ENCODE measurements at places on chromosomes 1 and 21. TPM values are rescaled to one million over a fixed set of nuclear protein-coding genes. Genes with fewer than 3 reads are reported as not detected.

DNA sequence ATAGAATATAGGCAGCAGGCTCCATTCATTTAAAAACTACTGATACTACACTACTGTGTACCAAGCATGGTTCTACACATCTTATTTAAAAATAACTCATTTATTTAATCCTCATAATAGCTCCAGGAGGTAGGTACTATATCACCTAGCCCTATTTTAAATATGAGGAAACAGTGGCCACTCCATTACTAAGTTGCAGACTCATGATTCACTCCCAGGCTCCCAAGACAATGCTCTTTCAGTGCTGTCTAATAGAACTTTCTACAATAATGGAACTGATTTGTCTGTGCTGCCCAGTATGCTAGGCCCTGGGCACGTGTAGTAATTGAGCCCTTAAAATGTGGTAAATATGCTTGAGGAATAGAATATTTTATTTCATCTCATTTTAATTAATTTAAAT lies 357.1 kb downstream of the LTN1 start:
- DNase-seq = no peak

- DNase-seq = no peak
Observed at GRCh38 chr1:230011333-230012092, 55.5 kb upstream of the GALNT2 start.

- DNase-seq = no peak
Observed at GRCh38 chr1:107963008-107963407, 2.0 kb downstream of the VAV3 start.

GNAT2 gene
- not detected for polyA plus RNA-seq

GRCh38 chr1:47582891-47583608 lies 145.2 kb downstream of the FOXD2 start:
- DNase-seq = no peak

GAS5 gene
- 610 TPM for polyA plus RNA-seq

FCER1G gene
- 161 TPM for polyA plus RNA-seq

GRCh38 chr1:15260418-15261154 lies 13.6 kb downstream of the FHAD1 start:
- no peak for DNase-seq

DNA sequence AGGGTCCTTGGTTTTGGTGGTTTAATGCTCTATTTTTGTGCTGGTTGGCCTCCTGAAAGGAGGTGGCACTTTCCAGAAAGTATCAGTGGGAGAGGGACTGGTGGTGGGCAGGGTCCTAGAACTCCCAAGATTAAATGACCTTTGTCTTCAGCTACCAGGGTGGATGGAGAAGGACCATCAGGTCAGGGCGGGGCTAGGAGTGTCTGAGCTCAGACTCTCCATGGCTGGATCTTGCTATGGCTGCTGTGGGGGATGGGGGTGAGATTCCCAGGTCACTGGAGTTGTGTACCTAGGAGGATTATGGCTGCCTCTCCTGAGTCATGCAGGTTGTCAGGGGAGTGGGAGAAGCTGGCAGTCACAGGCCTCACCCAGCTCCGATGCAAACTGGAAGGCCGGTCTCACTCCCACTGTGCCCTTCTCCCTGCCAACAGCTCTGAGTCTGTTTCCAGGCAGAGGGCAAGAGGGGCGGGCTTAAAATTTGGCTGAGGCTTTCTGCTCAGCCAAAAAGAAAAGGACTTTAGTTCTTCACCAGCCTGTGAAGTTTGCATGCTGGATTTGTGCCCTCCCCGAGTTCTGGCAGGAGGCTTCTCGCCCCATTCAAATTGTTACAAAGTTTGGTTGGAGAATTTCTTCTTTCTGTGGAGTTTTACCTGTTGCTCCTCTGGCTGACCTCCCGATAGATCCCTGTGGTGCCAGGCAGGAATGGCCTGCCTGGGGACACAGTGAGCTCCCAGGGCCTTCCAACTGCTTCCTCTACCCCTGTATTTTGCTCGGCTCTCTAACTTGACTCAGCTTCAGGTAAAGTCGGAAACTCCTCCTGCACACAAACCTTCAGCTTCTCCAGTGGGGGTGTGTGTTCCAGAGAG lies 13.1 kb upstream of the KYAT3 start:
- DNase-seq = no peak

DNA sequence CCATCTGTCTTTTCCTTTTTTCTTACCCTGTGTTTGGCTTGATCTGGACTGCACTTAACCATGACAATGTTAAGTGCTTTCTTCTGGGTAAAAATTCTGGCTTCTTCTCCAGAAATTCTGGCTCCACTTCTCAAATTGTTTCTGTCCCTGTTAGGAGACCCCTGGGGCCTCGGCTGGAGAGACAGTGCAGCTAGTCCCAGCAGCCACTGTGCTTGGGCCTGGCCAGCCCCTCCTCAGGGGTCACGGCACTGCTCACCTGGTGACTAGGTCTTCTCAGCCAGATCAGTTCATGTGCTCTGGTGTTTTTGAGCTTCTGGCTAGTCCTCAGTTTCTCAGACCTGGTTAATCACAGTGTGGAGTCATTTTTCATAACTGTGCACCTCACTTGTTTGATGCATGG lies 72.4 kb downstream of the ADARB1 start:
- DNase-seq = no peak

CD1D gene
- polyA plus RNA-seq = 2.7 TPM

DNA sequence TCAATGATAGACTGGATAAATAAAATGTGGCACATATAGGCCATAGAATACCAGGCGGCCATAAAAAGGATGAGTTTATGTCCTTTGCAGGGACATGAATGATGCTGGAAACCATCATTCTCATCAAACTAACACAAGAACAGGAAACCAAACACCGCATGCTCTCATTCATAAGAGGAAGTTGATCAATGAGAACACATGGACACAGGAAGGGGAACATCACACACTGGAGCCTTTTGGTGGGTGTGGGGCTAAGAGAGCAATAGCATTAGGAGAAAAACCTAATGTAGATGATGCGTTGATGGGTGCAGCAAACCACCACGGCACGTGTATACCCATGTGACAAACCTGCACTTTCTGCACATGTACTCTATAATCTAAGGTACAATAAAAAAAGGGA lies 883.4 kb upstream of the PRMT6 start:
- DNase-seq = no peak

- no peak for DNase-seq
Observed at GRCh38 chr1:1273209-1273511, 494 bp downstream of the UBE2J2 start.
